ENCODE measurements at places on chromosomes 3 and 15.

GRCh38 chr15:101447168-101447533, 42.4 kb downstream of the PCSK6 start:
- no peak for DNase-seq

DNA sequence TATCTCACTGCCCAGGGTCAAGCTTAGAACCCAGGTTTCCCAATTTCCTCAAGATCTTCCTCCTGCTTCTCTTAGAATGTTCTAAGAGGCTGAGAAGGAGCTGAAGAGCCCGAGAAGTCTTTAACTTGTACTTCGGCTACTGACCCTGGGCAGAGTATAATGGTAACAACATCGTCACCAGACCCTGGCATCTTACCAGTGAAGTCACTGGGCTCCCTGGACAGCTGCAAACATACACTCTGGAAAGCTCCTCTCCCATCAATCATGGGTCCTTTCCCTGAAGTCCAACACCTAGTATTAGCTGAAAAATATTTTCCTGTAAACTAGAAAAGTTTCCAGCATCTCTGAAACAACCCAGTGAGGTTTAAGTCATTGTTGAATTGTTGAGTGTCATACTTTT, 22.7 kb downstream of the CPEB1 start:
- no peak for DNase-seq

- no peak for DNase-seq
Measured at GRCh38 chr3:62132027-62132602, 241.2 kb downstream of the FEZF2 start.

DNA sequence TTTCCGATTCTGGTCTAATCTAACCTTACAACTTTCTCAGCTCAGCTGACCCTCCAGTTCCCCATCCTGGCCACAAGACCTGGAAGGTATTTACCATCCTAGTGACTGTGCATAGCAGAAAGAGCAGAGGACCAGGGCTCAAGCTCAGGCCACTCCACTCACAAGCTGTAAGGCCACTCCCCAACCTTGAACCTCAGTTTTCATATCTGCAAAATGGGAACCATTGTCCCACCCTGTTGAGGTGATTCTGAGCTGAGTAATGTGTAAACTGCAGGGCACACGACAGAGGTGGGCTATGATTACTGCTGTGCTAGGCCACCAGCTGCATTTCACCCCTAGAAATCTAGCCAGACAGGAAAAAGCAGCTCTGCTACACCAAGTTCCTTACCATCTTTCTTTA, 21.7 kb downstream of the TMEM40 start:
- DNase-seq, result no peak

- DNase-seq, result peak; percentile 11
Measured at GRCh38 chr3:28973609-28974008, 307.3 kb upstream of the RBMS3 start.

GRCh38 chr15:69727121-69727924, 274.7 kb downstream of the RPLP1 start:
- no peak for DNase-seq

DNA sequence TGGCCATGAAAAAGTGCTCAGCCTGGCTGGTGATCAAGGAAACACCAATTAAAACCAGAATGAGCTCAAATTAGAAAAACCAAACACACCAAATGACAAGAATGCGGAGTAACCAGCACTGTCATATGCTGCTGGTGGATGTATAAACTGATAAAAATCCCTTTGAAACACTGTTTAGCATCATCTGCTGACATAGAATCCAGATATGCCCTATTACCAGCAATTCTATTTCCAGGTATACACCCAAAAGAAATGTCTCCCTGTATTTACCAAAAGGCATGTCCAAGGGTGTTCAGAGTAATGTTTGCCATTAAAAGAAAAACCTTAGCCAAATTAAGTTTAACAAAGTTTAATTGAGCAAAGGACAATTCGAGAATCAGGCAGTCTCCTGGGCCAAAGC, 138.6 kb downstream of the FMN1 start:
- DNase-seq, result no peak

DNA sequence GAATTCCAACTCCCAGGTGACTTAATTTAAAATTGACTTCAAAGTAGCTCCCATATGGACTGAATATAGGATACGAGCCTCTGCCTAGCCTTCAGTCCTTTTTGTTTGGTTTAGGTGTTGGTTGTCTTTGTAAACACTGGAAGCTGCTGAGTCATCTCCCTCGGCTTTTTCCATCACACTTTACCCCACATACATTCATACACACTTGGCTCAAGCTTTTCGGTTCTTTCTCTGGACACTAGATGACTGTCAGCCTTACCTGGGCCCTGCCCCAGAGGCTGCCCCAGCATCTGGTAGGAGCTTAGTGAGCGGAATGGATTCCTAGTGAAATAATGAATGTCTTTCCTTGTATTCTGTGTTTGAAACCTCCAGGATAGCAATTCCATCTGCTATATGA, 201.5 kb upstream of the IL12A start:
- no peak for DNase-seq

DNA sequence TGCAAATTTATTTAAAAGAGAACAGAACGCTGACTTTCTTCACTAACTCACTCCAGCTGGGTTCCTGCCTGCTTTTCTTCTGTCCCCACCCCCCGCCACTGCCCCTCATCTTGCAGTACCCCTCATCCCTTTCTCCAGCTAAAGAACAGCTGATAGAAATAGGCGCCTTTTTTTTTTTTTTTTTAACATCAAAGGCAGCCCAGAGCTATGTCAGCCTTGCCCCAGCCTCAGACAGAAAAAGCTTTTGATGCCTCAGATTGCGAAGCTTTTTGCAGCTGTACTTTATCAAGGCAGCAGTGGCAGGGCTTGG, 1.8 kb downstream of the CADPS start:
- no peak for DNase-seq

- DNase-seq, result no peak
Measured at GRCh38 chr3:52896151-52896550, 1.2 kb downstream of the STIMATE start.

GRCh38 chr15:33027306-33028035, 167.0 kb downstream of the FMN1 start:
- no peak for DNase-seq
